ENCODE measurements at places on chromosomes 11 and 22. TPM values are rescaled to one million over a fixed set of nuclear protein-coding genes. Genes with fewer than 3 reads are reported as not detected.
A peak's percentile ranks its signal among the peaks of the same experiment; 100 is the strongest.

GRCh38 chr11:7348432-7349304 lies 97.0 kb downstream of the SYT9 start:
- no peaks in the 10 kb centered on the region for H3K36me3 ChIP-seq
- peaks cover 8% of the 10 kb centered on the region for H3K4me1 ChIP-seq
- DNase-seq, result peak; percentile 14
- no peaks in the 10 kb centered on the region for H3K27me3 ChIP-seq

DNA sequence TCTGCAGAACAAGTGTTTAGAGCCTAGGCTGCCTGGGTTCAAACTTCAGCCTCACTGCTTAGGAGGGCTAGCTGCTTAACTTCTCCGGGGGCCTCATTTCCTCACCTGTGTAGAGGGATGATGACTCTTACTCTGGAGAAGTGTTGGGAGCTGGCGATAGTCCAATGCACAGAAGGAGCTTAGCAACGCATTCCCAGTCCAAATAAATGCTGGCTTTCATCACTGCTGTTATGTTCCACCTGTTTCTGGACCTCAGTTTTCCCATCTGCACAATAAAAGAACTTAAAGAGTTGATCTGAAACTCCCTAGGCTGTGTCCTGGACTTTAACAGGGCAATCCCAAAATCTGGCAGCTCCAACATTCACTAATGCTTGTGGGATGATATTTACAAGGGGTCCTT lies 337.8 kb downstream of the MIAT start:
- no peak overlapping the region for H3K4me3 ChIP-seq
- H3K27ac ChIP-seq, result no peak overlapping the region
- H3K4me1 ChIP-seq, result no peaks in the 10 kb centered on the region
- DNase-seq, result no peak
- peaks cover 4% of the 10 kb centered on the region for H3K27me3 ChIP-seq

DNA sequence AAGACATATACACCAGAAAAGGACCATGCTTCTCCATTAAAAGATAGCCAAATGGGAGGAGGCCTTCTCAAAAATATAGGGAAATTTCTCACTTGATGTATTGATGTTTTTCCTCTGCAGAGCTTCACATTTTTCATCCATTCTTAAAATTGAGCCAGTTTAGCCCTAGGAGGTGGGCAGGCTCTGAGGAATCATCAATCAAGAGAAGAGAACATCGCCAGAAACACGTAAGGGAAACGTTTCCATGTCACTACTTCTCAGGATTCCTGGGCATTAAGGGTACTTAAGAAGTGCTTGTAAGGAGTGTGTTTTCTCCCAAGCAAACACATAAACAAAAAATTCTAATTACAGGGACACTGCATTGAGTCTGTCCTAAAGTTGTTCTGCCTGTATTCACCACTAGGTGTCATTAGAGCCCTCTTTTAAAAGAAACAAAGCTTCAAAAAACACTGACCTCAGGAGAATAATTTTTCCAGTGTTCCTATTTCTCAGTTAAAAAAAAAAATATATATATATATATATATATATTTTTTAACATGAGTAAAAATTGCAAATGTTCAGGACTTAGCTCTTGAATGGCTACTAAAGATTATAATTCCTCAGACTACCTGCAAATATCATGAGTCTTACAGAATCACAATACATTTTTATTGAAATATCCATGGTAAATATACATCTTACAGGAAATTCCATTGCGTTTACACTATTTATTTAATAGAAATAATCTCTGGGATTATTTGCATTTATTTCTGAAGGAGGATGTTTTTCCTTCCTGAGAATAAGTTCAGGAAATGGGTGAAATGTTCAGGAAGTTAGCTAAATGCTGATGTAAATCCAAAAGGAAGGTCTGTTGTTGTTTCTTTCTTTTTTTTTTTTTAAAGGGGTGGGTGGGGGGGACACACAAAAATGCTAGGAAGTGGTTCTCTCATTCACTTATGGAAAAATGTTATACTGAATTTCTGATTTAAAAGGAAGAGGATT lies 16.0 kb downstream of the FZD4 start:
- peak overlapping the region; percentile 88 for H3K27ac ChIP-seq
- H3K4me3 ChIP-seq, result peak overlapping the region; percentile 23
- no peaks in the 10 kb centered on the region for H3K27me3 ChIP-seq
- H3K36me3 ChIP-seq, result no peaks in the 10 kb centered on the region

GRCh38 chr11:82577246-82577645 lies 156.4 kb downstream of the FAM181B start:
- no peaks in the 10 kb centered on the region for H3K27me3 ChIP-seq
- no peak overlapping the region for H3K27ac ChIP-seq
- DNase-seq, result no peak
- no peak overlapping the region for H3K4me3 ChIP-seq
- no peaks in the 10 kb centered on the region for H3K36me3 ChIP-seq
- H3K4me1 ChIP-seq, result no peaks in the 10 kb centered on the region

DNA sequence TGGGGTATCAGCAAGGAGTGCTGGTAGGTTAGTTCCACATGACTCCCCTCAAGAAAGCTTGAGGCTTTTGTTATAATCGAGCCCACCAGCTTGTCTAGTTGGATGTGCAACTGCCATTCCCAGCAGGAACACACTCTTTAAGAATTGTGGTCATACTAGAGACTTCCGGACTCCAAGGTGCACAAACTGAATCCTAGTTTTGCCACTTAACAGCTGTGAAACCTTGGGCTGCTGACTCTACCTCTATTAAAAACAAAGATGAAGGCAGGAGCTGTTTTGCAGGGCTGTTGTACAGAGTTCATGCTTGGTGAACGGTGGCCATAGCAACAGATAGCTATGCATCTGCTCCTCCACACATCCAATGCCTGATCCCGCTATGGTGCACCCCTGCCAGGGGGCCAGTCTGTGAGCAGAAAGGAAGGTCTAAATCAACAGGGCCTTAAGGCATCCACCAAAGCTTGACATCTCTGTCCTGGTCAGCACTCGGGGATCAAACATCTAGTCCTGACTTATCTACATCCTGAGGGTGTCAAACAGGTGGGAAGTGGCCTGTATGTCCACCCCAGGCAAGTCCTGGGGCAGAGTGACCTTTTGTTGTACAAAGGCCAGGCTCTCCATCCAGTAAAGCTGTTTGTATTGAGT lies 36.4 kb downstream of the DKK3 start:
- no peak for DNase-seq
- H3K4me3 ChIP-seq, result no peak overlapping the region
- no peaks in the 10 kb centered on the region for H3K27me3 ChIP-seq

GRCh38 chr11:2577031-2577990 lies 122.5 kb downstream of the KCNQ1OT1 start:
- H3K4me1 ChIP-seq, result no peaks in the 10 kb centered on the region
- H3K27me3 ChIP-seq, result no peaks in the 10 kb centered on the region
- H3K27ac ChIP-seq, result no peak overlapping the region
- no peaks in the 10 kb centered on the region for H3K36me3 ChIP-seq
- DNase-seq, result no peak

- no peak overlapping the region for H3K27ac ChIP-seq
- DNase-seq, result peak; percentile 10
- peaks cover 5% of the 10 kb centered on the region for H3K27me3 ChIP-seq
- no peak overlapping the region for H3K4me3 ChIP-seq
Measured at GRCh38 chr11:26623076-26623659, 51.1 kb upstream of the MUC15 start.

GRCh38 chr11:104897891-104898684 lies at the start of gene CASP12:
Gene CASP12, minus strand, starts transcription at chr11:104898460.
- H3K27ac ChIP-seq, result no peak within 1 kb of the TSS
- no peak within 1 kb of the TSS for H3K4me3 ChIP-seq
- H3K36me3 ChIP-seq, result no peaks in the 10 kb centered on the region
- H3K27me3 ChIP-seq, result no peaks in the 10 kb centered on the region
- H3K4me1 ChIP-seq, result no peaks in the 10 kb centered on the region

DNA sequence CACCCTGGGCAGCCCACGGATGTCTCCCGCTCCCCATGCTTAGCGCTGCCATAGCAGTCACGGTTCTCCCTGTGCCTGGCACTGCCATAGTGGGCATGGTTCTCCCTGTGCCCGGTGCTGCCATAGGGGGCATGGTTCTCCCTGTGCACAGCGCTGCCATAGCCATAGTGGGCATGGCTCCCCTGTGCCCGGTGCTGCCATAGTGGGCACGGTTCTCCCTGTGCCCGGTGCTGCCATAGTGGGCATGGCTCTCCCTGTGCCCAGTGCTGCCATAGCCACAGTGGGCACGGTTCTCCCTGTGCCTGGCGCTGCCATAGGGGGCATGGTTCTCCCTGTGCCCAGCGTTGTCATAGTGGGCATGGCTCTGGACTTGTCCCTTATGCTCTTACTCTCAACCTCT lies 19.9 kb upstream of the ARAP1 start:
- H3K27ac ChIP-seq, result no peak overlapping the region
- no peaks in the 10 kb centered on the region for H3K36me3 ChIP-seq
- no peaks in the 10 kb centered on the region for H3K4me1 ChIP-seq
- H3K27me3 ChIP-seq, result no peaks in the 10 kb centered on the region
- no peak for DNase-seq
- no peak overlapping the region for H3K4me3 ChIP-seq

DNA sequence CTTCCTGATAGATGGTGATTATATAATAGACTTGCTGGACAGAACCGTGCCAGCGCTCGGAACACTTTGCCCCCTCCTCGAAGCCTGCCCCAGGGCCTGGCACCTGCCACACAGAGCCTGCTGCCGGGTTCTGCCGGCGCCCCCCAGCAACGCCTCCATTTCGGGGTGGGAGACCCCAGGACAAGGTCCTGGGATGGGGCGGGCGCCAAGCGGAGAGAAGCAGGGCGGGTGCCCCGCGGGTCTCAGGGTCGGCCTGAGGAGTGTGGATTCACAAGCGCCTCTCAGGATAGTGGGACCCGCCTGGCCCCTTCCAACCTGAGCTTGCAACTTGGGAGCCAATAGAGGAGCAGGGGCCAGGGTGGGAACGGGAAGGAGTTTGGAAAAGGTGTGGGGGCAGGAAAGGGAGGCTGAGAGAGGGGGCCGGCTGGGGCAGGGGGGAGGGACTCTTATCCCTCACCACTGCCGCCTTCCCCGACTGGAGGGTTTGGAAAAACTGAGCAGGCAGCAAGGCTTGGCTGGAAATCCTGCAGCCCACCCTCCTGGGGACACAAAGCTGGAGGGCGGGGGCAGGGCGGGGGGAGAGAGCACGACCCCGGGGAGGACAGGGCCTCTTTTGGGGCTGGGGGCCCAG lies 3.3 kb upstream of the BCL9L start:
- no peaks in the 10 kb centered on the region for H3K36me3 ChIP-seq
- no peaks in the 10 kb centered on the region for H3K27me3 ChIP-seq
- peak overlapping the region; percentile 87 for H3K4me3 ChIP-seq
- peak overlapping the region; percentile 78 for H3K27ac ChIP-seq
- H3K4me1 ChIP-seq, result peaks cover 45% of the 10 kb centered on the region
- peak; percentile 71 for DNase-seq

- peaks cover 36% of the 10 kb centered on the region for H3K4me1 ChIP-seq
- no peak overlapping the region for H3K4me3 ChIP-seq
Measured at GRCh38 chr11:100576718-100577021, 110.4 kb upstream of the ARHGAP42 start.

DNA sequence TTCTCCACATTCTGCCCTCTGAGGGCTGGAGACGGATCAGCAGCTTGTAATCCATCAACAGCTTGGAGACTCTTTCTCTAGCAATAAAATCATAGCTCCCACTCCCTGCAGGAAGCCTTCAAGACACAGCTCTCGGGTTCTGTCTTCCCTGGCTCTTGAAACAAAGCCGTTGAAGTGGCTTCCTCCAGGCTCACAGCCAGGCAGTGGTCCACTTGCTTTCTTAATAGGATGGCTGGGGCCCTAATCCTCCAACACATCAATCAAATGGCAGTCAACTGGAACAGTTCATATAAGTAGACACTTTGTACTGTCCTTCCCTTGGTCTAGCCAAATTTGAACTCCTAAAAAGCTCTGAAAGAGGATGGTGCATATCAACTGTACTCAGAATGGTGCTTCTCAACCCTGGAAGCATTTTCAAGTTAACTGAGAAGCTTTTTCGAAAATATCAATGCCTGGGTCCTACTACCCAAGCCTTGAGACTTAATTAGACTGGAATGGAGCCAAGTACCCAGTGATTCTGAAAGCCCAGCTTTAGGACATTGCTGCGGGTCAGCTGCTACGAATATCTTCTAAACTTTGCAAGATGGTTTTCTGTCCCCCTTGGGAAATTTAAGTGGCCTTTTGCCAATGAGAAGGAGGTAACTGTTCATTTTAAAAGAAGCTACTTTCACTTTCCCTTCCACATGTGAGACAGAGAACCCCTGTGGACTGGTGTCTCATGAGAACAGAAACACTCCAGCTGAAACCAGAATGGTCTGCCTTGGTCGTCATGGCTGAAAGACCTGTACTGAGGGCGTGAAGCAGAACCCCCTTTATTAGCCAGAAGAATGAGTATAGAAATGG lies 74.7 kb downstream of the SC5D start:
- H3K36me3 ChIP-seq, result no peaks in the 10 kb centered on the region
- DNase-seq, result no peak
- H3K27ac ChIP-seq, result no peak overlapping the region
- no peak overlapping the region for H3K4me3 ChIP-seq
- no peaks in the 10 kb centered on the region for H3K27me3 ChIP-seq

GRCh38 chr11:111366560-111367410 lies 12.3 kb downstream of the POU2AF1 start:
- no peak for DNase-seq
- H3K27me3 ChIP-seq, result peaks cover 82% of the 10 kb centered on the region
- H3K27ac ChIP-seq, result no peak overlapping the region

DNA sequence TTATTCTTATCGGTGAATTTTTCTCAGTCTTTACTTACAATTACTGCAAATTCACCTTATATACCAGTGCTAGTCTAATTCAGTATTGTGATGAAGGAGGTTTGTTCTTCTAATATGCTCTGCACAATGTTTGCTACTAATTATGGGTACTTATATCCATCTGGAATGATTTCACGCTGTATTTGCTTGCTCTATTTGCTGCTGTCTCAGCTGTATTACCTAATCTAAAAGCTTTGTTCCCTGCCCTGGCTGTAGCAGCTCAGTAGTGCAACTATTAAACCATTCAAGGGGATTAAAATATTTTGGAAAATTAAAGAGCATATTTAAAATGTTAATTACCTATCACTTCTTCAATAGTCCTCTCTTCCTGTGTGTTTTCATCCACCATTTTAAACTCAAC lies 375.3 kb downstream of the LUZP2 start:
- no peaks in the 10 kb centered on the region for H3K36me3 ChIP-seq
- no peak overlapping the region for H3K27ac ChIP-seq
- H3K4me1 ChIP-seq, result no peaks in the 10 kb centered on the region
- H3K27me3 ChIP-seq, result no peaks in the 10 kb centered on the region

Gene MMP27
- total RNA-seq, result not detected

Gene ADM2
- total RNA-seq, result 1.8 TPM

Gene JHY
- total RNA-seq, result 3.6 TPM

Gene RNF121
- total RNA-seq, result 40.2 TPM

Gene SREBF2
- total RNA-seq, result 38.7 TPM

Gene RASL10A
- total RNA-seq, result not detected

Gene NLRP10
- 8.9 TPM for total RNA-seq

Gene TTC36
- 6.2 TPM for total RNA-seq

Gene FOLR2
- total RNA-seq, result not detected

Gene ADM
- total RNA-seq, result 82.5 TPM

Data from PC-3 (cell line).